Activated T-helper 17 cell treated with anti-CD3 and anti-CD28 coated beads, Interleukin-2, amount 50 U/mL, for 72 hours (primary cell): ENCODE measurements at places on chromosomes 5 and 9. TPM values are rescaled to one million over a fixed set of nuclear protein-coding genes. Genes with fewer than 3 reads are reported as not detected.

Gene MZB1
- total RNA-seq = 55.2 TPM

Gene STKLD1
- not detected for total RNA-seq

GRCh38 chr5:62692946-62693713, 114.5 kb downstream of the LRRC70 start:
- no peak overlapping the region for H3K27ac ChIP-seq
- peaks cover 5% of the 10 kb centered on the region for H3K27me3 ChIP-seq
- no peak overlapping the region for H3K4me3 ChIP-seq
- H3K4me1 ChIP-seq = no peaks in the 10 kb centered on the region

GRCh38 chr9:132645306-132645705, 24.5 kb downstream of the DDX31 start:
- H3K27ac ChIP-seq = no peak overlapping the region
- peaks cover 100% of the 10 kb centered on the region for H3K36me3 ChIP-seq
- no peaks in the 10 kb centered on the region for H3K4me1 ChIP-seq
- no peaks in the 10 kb centered on the region for H3K27me3 ChIP-seq

- no peak overlapping the region for H3K27ac ChIP-seq
- no peaks in the 10 kb centered on the region for H3K27me3 ChIP-seq
Observed at GRCh38 chr5:31708089-31708488, 69.2 kb downstream of the PDZD2 start.
